NCI-H2227 treated with DMSO at 0.1 percent for 48 hours (cell line): ENCODE measurements at places on chromosomes 7 and 10.
A peak's percentile ranks its signal among the peaks of the same experiment; 100 is the strongest.

GRCh38 chr10:79024720-79025198, 44.0 kb upstream of the ZMIZ1 start:
- DNase-seq, result no peak

- no peak for DNase-seq
Observed at GRCh38 chr10:844552-844951, 87.0 kb downstream of the LARP4B start.

DNA sequence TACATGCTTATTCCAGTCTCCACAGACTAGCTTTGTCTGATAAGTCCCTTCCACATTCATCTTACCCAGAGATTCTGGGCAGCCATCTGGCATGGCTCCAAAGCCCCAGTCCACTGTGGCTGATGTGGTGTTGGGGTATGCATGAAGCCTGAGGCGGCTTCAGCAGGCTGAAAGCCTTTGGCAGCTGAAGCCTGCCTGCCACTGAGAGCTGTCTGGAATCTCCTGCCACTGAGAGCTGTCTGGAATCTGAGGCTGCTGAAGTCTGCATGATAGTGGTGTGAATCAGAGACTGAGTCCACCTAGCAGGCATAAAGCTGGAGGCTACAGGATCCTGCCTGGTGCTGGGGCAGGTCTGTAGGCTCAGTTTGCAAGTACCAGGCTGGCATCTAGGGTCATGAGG, 87.1 kb downstream of the DYNC1I1 start:
- no peak for DNase-seq

DNA sequence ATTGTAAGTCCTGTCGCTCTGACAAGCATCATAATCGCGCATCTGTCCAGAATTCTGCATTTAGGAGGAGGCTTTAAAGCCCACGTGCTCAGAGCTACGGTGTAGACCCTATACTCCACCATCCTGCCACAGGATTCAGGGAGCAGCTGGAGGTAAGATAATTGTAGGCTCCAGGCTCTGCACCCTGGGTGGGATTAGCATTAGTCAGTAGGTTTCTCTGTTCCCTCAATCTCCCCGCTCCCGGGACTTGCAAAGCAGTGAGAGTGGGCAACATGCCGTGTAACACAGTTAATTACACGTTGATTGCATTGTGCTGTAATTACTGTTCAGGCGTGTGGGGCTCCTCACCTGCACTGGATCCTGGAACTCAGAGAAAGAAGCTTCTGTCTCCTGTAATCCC, 89.3 kb upstream of the CUX1 start:
- peak; percentile 87 for DNase-seq

- no peak for DNase-seq
Observed at GRCh38 chr7:91226411-91226810, 37.8 kb upstream of the FZD1 start.

DNA sequence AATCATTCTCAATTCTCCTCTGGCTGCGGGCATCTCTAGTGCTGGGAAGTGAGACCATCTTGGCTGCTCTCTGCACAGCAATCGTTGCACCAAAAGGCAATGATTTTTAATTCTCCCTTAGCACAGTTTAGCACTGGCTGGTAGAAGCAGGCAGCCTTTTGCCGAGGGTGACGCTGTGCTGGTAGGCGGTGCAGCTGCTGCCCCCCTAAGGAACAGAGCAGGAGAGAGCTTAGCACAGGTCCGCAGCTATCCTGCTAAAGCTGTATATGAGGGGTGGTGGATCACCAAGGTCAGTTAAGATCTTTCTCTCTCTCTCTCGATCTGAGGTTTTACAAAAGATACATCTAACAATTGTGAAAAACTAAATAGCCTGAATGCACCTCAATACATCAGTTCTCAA, 390.1 kb downstream of the GATA3 start:
- no peak for DNase-seq

- DNase-seq, result no peak
Observed at GRCh38 chr10:13018171-13018570, 16.7 kb upstream of the CCDC3 start.

DNA sequence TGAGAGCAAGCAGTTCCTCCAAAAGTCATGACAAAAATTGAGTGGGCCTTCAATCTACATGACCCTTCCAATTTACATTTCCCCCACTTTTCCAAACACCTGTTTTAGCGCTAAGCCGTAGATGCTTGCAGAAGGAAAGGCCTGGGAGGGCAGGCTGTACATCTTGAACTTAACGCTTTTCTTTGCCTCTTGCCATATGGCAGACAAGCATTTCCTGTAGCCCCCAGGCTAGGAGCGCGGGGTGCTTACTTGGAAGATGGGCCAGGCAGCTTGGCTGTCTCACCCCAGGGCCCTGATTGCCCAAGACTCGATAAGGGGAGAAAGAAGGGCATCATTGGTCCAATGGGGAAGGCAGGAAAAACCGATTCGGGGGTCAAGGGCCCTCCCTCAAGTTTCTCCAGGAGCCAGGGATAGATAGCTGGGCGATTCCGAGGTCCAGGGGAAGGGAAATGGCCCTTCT, 1.8 kb downstream of the HOXA10 start:
- DNase-seq, result no peak

DNA sequence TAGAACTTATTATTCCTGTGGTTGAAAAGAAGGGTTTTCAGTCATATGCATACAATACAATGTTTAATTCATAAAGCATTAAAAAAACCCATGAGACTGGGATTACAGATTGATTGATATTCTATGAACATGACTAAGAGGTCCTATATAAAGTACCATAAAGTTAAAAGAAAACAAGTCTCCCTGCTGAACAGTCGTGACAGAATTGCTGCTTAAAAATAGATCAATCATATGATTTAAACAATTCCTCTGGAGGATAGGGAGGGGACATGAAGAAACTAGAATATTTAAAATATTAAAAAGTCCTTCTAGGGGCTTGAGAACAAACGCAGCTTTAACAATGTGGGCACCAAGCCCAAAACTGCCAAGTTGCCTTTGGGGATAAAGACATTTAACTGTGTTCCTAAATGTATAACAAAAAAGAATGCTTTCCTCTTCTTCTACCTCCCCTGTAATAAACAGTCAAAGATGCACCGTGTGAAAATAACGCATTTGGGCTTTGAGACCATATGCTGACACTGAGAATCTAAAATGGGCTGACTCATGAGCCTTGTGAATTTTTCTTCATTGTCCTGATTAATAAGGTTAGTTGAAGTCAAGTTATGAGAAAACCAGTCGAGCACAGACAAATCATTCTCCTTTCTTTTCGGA, 25.8 kb downstream of the TWIST1 start:
- DNase-seq, result no peak

GRCh38 chr10:9545073-9545472, 1472.6 kb upstream of the CELF2 start:
- no peak for DNase-seq

- peak; percentile 84 for DNase-seq
Observed at GRCh38 chr10:112949875-112950507, at the start of gene TCF7L2. Gene TCF7L2 (plus strand): TSS chr10:112950247. CDS start chr10:112950757, 510 bp downstream.

- peak; percentile 83 for DNase-seq
Observed at GRCh38 chr7:97006055-97006815, 882 bp downstream of the DLX6 start.

- no peak for DNase-seq
Observed at GRCh38 chr7:121079425-121080169, 91.1 kb downstream of the CPED1 start.

DNA sequence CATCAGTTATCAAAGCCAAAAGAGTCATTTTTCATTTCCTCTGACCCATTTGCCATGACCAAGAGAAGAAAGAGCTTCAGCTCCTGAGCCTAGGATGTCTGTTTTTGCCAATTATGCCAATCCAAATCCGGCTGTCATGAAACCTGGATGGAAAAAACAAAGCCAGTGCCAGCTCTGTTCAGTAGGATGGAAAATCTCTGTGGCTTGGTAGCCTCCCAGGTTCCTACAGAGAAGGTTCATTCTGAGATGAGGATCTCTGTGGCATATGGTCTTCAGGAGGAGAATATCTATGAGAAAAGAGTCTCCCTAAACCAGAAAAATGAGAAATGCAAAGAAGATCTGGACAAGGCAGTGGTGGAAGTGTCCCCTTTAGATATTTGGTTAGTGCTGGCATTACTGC, 475.4 kb downstream of the CNTNAP2 start:
- DNase-seq, result no peak

GRCh38 chr7:81608748-81609382, 161.0 kb downstream of the HGF start:
- no peak for DNase-seq

DNA sequence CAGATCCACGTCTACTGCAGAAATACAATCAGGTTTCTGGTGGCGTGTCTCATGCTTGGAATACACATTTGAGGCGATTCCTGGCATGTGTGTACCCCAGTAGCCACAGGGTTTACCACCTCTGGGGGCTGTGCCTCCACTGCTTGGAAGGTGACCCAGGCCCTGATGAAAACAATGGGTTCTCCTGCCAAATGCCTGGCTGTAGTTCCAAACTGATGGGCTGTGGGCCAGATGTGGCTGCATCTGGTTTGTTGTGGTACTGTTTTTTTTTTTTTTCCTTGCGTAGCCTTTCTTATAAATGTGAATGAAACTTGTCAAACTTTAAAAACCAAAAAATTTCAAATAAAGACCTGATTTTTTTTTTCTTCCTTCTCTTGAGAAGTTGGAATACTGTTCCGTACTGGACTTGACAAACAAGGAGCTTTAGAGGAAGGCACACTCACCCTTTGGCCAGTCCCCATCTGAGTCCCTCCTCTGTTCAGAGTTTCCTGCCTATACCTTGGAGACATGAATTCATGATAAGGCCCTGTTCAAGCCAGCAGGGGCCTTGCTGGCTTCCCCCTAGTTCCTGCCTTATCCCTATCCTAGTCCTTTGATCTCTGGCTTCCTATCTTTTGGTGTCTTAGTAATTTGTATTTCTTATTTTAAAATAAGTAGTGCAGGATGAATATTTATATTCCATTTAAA, 217.1 kb downstream of the PHTF2 start:
- no peak for DNase-seq
